ENCODE measurements at places on chromosomes 16 and 17.
A peak's percentile ranks its signal among the peaks of the same experiment; 100 is the strongest.

DNA sequence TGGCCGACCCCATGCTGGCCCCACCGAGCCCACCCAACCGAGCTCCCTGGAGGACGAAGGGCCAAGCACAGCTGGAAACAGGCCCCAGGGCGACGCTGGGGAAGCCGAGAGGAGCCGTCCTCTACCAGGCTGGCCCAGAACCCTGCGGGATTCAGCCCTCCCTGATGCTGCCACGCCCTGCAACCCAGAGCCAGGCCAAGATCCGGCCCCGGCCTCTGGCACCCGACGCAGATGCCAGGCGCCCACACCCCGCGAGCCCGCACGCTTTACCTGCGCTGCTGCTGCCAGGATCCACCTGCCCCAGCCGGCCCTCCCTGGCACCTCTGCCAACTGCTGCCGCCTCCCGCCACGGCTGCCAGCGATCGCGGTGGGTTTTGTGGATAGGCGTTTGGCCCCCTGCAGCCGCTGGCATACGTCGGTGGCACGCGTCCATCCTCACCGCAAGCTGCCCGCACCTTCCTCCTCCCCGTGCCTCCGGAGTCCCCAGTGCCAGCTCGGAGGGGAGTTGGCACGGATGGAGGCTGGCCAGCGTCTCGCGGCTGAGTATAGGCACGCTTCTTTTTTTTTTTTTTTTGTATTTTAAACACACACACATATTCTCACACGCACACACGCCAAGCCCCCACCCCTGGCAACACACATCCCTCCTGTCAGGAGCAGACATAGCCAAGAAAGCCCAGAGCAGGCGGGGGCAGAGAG lies 41.3 kb upstream of the ACSF3 start:
- DNase-seq = no peak

GRCh38 chr17:18227635-18228034 lies 2.2 kb downstream of the LLGL1 start:
- DNase-seq = no peak

GRCh38 chr17:82358465-82359350 lies at the start of gene TEX19:
TSS of gene TEX19 (plus strand) at chr17:82359247. CDS start at chr17:82362151, 2,904 bp downstream.
- DNase-seq = no peak

DNA sequence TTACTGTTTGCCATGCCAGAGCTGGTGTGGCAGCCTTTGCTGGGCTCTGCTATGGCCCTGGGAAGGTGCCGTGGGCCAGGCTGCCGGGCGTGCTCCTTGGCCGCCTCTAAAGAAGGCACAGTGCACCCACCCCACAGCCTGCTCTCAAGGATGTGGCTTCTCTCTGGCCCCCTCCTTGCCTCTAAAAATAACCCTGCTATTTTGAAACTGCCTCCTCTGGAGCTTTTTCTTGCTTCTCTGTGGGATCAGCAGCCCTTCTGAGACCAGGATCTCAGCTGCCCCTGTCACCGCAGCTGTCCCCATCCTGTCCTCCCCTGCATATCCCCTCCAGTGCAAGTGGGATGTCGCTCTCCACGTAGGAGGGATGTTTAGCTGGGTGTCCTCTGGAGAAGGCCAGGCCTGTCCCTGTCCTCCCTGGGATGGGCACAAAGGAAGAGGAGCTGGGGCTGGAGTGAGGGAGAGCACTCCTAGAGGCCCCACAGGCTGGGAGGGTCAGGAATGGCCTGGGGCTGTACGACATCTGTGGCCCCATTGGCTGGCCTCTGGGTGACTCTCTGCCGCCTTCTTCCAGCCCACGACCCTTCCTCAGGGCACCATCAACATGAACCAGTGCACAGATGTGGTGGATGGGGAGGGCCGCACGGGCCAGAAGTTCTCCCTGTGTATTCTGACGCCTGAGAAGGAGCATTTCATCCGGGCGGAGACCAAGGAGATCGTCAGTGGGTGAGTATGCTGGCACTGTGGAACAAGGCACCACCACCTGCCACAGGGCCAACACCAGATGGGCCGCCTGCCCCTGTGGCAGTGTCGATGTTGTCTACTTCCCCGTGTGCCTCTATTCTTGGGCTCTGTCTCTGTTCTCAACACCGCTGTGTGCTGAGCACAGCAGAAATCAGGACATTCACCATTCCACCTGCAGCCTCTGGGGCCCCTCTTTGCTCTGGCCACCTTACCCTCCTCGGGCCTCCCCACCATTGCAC lies 79.7 kb downstream of the PLD6 start:
- no peak for DNase-seq

DNA sequence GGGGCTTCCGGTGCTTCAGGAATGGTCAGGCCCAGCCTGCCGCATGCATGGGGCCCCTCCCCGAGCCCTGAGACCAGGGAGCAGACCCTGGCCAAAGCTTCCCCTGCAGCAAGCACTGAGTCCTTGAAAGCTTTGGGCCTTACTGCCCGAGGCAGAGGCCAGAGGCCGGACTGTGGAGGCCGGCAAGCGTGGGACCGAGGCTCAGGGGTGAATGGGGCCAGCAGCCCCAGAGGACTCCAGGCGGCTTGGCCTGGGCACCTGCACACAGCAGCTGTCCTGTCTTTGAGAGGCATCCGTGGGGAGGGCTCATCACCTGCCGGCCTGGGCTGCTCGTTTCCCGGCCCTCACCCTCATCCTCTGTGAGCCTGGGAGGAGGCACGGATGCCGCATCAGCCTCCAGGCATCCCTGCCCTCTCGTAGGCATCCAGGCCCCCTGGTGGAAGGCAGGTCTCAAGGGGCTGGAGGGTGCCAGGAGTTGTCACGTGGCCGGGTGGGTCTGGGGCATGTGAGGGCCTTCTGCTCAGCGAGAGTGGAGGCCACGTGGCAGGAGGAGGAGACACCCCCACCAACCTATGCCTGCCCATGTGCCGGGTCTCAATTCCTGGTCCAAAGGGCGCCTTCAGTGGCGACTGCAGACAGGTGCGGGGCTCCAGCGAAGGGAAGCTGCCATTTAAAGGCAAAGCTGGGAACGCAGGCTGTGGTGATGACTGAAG lies 31.4 kb downstream of the CACNA1H start:
- DNase-seq = no peak

GRCh38 chr16:67451704-67452435 lies 20.9 kb downstream of the HSD11B2 start:
- DNase-seq = no peak

GRCh38 chr16:57997176-57997527 lies 3.3 kb downstream of the ZNF319 start:
- DNase-seq = no peak

GRCh38 chr16:16158741-16159374 lies 64.4 kb downstream of the ABCC6 start:
- DNase-seq = no peak

- DNase-seq = no peak
Measured at GRCh38 chr16:88383401-88384221, 852 bp downstream of the ZNF469 start.

DNA sequence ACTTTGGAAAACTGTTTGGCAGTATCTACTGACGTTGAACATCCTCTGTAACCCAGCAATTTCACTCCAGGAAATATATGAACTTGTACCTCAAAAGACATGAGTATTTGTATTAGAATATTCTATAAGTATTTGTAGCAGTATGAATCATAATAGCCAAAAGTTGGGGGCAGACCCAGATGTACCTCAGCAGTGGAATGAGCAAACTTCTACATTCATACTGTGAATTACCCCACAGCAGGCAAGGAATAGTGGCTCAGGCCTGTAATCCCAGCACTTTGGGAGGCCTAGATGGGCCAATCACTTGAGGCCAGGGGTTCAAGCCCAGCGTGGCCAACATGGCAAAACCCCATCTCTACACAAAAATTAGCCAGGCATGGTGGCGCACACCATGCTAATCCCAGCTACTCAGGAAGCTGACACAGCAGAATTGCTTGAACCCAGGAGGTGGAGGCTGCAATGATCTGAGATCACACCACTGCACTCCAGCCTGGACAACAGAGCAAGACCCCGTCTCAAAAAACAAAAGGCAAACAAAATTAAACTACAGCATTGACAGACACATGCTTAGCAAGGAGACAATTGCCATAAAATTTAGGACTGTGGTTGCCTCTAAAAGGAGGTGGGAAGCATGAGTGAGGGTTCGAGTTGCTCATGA lies 11.2 kb upstream of the HELZ start:
- no peak for DNase-seq

DNA sequence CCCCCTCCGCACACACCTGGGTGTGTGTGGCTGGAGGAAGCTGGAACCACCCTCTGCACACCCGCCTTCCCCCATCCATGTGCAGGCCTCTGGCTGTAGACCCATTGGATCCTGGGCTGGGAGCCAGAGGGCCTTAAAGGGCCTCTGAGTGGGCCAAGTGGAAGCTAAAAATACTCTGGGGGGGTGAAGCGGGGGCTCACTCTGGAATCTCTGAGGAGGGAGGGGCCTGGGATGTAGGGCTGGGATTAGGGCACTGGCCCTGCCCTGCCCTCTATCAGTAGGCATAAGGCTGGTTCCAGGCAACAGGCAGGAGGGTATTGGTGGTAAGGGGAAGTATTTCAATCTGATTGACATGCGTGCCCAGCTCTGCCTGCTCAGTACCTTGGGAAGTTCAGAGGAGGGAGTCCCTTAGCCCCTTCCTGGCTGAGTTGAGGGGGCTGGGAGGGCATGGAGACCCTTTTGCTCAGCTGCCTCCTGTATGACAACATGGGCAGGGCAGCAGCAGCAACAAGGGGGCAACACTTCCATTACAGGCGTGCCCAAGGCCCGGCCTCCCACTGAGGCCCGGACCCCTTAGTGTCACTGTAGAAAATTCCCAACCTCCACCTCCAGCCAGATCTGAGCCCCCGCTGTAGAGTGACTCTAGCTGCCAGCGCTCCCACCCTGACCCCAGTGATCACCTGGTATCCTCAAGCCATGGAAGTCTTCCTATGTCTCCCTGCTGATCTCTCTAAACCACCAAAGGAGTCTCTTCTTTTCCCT lies 5.2 kb downstream of the ITGA3 start:
- no peak for DNase-seq

DNA sequence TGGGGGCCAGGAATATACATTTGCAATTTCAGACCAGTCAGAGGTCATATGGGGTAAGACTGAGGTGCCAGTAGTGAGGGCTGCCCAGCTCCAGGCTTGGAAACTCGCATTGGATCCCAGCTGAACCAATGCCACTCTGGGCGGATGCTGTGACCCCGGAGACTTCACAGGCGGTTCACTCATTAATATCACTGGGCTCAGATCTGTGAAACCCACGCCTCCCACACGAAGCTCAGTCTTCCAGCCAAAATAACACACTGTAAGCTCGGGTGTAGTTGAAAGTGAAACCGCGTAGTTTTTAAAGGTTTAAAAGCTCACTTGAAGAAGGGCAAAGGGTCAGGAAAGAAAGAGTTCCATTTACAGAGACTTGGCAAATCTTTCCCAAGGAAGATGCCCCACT lies 254.8 kb downstream of the FOXL1 start:
- DNase-seq = no peak

GRCh38 chr16:21101631-21102420 lies 48.8 kb downstream of the DNAH3 start:
- peak; percentile 5 for DNase-seq

DNA sequence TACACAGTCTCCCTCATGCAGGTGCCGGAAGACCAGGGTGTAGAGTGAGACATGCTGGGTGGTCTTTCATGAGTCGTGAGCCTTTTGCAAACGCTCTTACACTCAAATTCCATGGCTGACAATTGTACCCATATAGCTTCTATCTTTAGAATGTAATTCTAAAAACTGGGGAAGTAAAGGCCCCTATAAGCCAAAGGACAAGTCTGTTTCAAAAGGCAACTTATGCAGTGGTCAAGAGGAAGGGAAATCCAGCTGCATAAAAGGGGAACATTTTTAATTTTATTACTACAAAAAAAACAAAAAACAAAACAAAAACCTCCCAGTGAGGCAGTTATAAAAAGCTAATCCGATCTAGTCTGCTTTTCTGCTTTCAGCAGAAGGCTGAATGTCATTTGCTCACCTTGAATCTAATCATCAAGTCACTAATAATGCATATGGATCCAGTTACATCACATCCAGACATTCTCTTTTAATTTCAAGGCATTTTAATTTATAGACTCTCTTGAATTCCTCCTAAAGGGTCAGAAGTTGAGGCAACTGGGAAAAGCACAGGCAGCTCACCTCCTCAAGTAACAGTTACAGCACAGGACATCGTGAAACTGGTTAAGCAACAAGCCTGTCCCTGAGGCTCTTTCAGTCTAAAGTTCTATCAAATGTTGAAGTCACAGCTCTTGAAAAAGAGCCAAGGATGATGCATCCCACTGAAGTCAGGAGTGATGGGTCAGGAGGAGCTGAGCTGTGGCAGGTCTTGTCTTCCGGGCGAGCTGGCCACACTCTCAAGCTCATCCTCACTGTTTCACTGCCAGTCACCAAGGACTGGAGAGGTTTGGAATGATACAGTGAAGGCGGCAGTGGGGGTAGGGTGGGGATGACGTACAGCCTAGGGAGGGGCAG lies 99.7 kb downstream of the VPS53 start:
- no peak for DNase-seq

DNA sequence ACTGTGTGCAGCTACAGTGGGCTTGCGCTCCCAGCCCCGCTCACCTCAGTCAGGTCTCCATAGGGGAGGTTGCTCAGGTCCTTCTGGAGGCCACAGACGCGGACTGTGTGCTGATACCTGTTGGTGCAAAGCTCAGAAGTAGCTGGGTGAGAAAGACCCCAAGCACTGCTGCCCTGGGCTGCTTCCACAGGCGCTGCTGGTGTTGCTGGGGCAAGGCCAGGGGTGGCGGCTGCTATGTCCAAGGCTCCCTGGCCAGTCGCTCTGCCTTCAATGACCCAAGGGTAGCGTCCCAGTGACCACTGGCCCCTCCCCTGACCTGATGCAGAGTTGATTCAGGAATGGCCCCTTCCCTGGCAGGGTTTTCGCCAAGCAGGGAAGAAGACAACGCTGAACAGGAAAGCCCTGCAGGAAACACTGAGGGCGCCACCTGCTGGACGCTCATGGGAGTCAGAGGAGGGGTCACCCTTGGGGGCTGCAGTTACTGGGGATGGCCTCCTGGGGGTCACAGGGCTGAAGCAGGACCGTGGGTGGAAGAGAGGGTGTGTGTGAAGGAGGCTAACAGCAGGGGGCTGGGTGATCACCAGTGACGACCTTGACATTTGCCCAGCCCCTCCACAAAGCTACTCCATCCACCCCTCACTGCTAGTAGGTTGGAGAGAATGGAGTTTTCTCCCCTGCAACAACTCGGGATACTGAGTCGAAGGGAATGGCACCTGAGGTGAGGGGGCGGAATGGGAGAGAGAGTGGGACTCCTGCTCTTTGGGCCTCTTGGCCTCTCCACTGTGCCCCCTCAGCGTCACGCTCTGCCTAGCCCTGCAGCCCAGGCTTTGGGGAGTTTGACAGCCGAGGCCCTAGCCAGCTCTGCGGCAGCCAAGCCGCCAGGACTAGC lies 38.3 kb downstream of the ABCC12 start:
- peak; percentile 43 for DNase-seq

- no peak for DNase-seq
Measured at GRCh38 chr17:8039611-8040168, 831 bp downstream of the ALOX15B start.

- DNase-seq = no peak
Measured at GRCh38 chr17:61783556-61784304, 79.6 kb downstream of the BRIP1 start.
